ENCODE measurements at places on chromosomes 3 and 15.

- no peak for DNase-seq
These were observed 23.5 kb upstream of the JMJD7 start for GRCh38 chr15:41804361-41804760.

DNA sequence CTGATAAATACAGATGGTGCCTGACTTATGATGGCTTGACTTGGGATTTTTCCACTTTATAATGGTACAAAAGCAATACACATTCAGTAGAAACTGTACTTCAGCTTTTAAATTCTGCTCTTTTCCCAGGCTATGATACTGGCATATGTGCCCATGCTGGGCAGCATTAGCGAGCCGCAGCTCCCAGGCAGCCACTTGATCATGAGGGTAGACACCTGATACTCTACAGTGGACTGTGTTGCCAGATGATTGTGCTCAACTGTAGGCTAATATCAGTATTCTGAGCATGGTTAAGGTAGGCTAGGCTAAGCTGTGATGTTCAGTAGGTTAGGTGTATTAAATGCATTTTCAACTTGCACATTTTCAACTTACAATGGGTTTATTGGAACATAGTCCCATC, 17.7 kb upstream of the FEM1B start:
- no peak for DNase-seq

DNA sequence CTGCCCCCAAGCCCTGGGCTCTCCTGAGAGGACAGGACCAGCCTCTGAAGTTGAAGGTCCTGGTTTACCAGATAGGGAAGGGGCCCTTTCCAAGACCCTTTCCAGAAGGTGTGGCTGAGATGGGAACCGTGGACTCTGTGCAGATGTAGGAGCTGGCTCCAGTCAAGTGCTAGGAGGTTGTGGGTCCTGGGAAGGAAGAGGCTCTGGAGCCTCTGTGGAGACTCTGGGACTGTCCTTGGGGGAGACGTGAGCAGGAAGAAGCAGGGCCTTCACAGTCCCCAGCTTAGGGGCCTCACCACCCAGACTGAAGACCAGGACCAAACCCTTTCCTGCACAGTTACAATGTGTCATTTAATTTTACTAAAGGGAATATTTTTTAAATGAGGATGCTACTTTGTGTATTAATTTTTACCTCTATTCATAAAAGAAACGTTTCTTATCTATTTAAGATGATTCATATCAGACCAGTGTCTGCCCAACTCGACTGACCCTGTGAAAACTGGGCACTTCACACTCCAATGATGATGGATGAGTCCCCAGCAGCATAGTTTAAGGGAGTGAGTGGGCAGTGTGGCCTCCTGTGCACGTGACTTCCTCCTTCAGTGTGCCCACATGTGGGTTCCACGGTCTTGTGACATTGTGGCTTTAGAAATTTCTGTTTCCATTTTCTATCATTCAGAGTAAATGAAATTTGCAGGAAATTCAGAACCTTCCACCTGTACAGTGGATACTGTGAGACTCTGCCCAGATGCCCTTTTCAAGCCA, 10.9 kb downstream of the CCR5AS start:
- DNase-seq = no peak

DNA sequence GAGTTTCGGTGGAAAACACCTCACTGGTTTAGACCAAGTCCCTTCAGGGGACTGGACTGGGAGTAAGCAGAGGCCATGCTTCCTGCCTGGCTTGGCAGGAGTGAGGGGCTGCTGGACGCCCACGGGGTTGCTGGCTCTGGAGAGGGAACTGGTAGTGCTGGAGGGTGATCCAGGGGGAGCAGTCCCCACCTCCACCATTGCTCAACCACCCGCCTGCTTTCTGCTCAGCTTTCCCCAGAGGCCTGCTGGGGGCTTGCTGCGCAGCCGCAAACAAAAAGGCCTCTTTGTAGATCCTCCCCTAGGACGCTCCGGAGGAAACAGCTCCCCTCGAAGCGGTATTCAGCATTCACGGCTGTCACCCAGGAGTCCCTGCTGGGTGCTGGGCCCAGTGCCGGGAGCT, 33.5 kb downstream of the EBLN2 start:
- no peak for DNase-seq

DNA sequence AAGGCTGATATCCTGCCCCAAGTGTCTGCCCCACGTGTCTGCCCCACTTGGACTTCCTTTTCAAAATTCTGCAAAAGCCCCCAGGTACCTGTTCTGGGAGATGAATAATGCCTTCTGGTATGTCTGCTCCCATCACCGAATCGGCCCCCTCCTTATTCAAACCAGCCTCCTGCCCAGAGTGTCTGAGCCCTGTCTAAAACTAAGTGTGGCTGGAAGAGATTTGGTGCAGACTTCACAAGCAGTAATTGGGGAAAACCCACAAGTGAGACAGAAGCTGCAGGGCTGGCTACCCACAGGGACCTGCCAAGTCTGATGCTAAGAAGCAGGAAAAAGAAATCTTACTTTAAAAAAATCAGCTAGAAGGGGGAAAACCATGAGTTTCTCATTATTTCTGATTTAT, 85.1 kb downstream of the DUT start:
- DNase-seq = no peak

DNA sequence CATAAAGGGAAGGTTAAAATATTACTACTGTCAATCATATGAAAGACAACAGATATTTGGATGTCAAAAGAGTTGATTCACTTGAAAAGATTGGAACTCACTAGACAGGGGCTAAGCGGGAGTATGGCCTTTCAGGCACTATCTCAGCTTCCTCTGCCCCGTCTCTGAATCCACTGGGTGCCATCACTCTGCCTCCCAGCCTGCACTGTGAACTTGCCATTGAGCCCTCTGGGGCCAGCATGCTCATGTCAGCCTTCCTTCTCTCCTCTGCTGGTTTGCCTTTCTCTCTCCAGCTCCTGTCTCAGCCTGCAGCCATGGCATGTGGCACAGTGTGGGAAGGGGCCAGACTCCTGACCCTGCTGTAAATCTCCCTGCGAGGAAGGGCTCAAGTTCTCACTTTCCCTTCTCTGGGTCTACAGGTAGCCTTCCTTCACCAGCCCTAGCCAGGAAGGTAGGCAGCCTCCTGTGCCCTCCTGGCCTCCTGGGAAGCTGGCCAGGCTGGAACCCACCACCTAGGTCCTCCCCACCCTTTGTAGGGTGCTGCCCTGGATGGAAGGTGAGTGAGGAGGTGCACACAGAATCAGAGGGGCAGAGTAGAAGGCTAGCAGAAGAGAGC, 54.0 kb upstream of the SLCO2A1 start:
- DNase-seq = no peak

DNA sequence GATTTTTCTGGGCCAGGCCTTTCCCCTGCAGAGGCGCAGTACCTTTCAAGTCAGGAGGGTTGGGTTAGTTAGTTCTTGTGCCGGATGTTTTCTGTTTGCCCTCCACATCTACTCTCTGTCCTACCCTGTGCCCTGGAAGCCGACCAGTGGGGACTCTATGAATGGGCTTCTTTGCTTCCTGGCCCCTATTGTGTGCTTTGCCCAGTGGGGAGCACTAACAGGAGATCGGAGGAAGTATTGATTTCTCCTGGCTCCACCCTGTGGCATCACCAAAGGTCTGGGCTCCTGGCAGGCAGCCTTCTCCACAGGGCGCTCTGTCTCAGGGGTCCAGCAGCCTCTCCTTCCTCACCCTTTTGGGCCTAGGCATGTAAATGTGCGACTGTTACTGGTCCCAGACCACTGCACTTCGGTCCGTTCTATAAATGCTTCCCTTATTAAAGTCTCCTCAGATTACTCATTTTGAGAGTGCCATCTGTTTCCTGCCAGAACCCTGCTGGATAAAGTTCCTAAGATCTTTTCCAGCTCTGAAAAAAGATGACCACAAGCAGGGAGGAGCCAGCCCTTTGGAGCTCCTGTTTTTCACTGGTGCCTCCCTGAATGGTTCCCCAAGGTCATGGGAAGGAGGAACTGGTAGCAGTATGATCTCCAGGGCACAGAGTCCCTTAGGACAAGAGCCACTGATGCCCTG, 44.5 kb downstream of the CTDSPL start:
- peak; percentile 82 for DNase-seq

GRCh38 chr3:72068621-72069020, 283.7 kb upstream of the PROK2 start:
- no peak for DNase-seq

DNA sequence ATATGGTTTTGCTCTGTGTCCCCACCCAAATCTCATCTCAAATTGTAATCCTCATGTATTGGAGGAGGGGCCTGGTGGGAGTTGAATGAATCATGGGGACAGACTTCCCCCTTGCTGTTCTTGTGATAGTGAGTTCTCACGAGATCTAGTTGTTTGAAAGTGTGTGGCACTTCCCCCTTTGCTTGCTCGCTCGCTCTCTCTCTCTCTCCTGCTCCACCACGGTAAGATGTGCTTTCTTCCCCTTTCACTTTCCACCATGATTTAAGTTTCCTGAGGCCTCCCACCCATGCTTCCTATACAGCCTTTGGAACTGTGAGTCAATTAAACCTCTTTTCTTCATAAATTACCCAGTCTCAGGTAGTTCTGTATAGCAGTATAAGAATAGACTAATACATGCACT, 60.7 kb downstream of the GSK3B start:
- peak; percentile 80 for DNase-seq

- no peak for DNase-seq
These were observed 351.4 kb downstream of the CNTN3 start for GRCh38 chr3:74263031-74263430.

GRCh38 chr3:192675958-192676649, 51.2 kb downstream of the FGF12 start:
- DNase-seq = peak; percentile 5

DNA sequence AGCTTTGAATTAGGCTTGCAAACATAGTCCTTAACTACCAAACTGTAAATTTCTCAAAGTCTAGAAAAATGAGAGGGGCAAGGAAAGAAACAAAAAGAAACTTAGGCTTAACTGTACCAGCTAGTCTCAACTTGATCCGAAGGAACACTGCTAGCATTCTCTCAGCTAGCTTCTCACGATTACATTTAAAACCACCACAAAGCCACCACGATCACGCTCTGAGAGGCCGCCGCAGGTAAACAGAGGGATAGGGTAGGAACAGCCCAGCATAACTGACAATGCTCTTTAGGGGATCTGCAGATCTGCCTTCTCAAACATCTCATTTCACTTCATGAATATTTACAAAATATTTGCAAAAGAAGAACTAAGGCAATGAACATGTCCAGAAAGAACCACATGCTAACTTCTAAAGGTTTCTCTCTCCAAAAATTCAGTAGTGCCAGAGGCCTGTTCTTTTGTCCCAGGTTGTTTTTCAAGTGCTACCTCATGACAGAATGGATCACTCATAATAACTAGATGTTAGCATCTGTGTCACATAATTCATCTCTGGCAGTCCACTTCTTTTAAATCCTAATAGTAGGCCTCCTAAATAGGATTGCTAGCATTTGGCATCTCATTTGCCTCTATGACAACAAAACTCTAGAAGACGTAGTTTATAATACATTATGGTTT, 18.9 kb downstream of the VGLL4 start:
- no peak for DNase-seq

DNA sequence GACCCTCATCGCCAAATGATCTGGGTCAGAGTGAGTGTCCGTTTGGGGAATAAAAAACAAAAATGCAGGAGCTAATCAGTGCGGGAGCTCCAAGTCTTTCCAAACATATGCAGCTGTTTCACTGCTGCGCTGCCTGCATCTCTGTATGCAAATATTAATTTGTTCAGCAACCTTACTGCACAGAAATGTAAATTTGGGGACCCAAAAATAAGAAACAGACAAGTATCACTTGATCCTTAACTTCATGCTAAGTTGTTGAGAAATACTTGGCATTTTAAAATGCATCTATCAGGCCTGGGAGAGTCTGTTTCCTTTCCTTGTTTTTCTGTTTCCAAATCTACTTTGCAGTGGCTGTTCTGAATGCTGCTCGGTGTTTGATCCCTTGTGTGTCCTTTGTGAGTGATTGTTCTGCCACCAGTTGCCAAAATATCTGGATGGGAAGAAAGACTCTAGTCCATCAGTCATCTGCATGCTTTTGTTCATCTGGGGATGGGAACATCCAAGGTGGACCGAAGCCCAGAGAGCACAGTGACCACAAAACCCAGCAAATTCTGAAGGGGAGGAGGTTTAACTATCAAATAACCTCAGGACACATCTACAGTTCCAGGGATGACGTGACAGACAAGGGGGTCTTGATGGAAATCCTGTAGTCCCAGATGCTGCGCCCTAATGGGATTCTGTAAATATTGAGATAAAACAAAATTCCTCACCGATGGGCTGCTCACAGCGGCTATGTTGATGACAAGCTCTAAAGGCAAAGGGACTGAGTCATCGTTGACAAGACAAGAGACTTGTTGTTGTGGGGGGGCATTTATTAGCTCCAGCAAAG, 199.5 kb upstream of the WNT5A start:
- DNase-seq = no peak

- DNase-seq = peak; percentile 23
These were observed 102.5 kb downstream of the PDCD6IP start for GRCh38 chr3:33900809-33901505.

GRCh38 chr3:19934098-19934566, at the start of gene EFHB:
Gene EFHB (minus strand): TSS chr3:19934217. CDS start chr3:19934018, 199 bp downstream.
- DNase-seq = no peak

DNA sequence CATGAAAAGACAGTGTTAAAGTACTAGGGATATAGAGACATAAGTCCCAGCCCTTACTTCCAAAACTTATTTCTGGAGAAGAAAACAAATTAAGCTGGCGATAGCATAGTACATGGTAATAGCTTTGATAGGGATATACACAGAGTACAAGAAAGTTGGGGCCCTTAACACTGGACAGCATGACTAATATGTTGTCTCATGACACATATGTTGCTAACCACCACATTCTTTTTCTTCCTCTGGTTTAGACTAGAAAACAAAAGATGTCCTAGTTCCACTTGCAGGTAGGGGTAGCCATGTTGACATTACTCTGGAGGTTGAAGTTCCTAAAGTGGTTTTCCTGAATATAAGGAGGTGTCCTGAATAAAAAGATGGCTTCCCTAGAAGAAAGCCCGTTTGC, 75.3 kb downstream of the RFX7 start:
- no peak for DNase-seq

DNA sequence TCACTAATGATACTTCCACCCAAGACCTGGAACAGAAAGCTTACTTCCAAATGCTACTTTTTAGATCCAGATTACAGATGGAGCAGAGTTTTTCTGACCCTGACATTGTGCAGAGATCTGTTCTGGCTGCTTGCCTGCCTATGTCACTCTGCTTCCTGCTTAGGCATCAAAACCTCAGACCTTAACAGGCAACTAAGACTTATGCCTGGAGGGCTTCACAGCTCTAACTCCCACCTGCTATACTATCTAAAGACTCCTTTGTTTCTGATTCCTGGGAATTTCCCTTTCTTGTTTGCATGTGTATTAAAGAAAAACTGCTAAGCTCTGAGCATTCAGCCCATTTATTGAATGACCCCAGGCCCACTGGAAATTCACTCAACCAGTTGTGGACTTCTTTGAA, 157.4 kb upstream of the NPHP3 start:
- DNase-seq = no peak
